Renal cortex interstitium (tissue), 15 donors: ENCODE measurements at places on chromosomes 2 and 18. TPM values are rescaled to one million over a fixed set of nuclear protein-coding genes. Genes with fewer than 3 reads are reported as not detected.

Gene ANKRD36
- polyA plus RNA-seq: 16.5 TPM

Gene TUBA3E
- polyA plus RNA-seq: not detected

Gene ASXL3
- polyA plus RNA-seq: 6.6 TPM

Gene KCNJ13
- polyA plus RNA-seq: 2.8 TPM

Gene FBXO48
- polyA plus RNA-seq: 1.6 TPM

Gene SP9
- not detected for polyA plus RNA-seq

Gene SPDYA
- polyA plus RNA-seq: 2.1 TPM

- no peak for DNase-seq
These were observed 33.4 kb downstream of the VAPA start for GRCh38 chr18:9947248-9947647.

GRCh38 chr2:210577263-210578071 is 21.1 kb downstream of the CPS1 start:
- DNase-seq: no peak

DNA sequence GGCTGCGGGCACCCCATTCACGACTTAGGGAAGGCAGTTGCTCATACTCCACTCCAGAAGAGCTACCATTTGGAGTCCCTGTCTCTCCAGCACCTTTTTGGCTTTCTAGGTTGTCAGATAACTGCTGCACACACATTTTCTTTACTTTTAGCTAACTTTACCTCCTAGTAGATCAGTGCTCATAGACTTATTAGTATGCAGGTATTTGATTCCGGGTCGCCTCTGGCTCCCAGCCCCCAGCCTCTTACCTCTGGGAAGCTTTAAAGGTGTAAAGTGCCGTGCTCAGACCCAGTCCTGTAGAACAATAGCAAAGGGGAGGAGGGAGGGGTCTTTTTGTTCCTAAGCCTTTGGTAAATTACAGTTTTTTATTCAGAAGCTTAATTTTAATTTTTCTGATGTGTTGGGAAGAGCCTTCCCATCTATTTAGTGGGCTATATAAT is 102.9 kb downstream of the SPTBN1 start:
- no peak for DNase-seq

- DNase-seq: no peak
These were observed 1.1 kb upstream of the HOXD11 start for GRCh38 chr2:176105730-176106580.

GRCh38 chr2:150129921-150130575 is 357.4 kb downstream of the RND3 start:
- DNase-seq: no peak

DNA sequence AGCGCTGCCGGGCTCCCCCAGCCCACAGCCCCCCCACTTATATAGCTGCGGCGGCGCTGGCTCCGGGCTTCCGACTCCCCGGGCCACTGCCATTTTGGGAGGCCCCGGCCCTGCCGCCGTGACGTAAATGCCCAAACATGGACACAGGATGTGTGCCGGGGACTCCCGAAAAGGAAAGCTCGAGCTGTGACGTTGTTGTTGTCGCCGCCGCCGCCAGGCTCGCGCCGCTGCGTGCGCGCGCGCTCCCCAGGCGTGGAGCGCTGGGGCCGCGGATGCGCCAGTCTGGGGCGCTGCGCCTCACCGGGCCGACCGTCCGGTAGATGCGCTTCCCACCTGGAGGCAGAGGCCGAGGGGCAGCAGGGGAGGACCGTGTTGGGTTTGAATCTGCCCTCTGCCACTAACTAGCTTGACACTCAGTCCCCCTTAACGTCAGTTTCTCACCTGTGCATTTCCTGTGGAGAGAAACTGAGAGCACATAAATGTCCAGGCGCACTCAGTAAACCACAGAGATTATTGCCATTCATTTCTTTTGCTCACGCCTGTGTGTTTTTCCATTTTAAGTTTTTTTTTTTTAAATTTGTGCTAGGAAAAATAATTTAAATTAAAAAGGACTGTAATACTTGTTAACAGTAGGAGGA is at the start of gene EGR4:
Gene EGR4 (minus strand): TSS at position 15 of the 638 bp plus-strand sequence. CDS start 231 bp downstream, outside the sequence.
- no peak for DNase-seq

DNA sequence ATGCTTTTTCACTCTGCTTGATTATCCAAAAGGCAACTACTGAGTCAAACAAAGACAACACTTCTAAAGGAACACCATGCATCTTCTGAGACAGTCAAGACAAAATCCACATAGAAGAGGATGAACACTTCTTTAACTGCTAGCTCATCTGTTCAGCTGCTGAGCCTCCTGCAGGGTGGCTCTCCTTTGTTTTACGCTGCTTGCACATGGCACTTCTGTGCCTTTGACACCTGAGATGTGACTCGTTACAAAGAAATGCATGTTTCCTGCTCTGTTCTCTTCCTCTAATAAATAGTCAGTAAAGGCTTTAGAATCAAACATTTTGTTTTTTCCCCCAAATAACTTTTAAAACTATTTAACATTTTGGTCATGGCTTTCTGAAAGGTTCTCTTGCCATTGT is 1129.4 kb downstream of the TDRD15 start:
- no peak for DNase-seq

DNA sequence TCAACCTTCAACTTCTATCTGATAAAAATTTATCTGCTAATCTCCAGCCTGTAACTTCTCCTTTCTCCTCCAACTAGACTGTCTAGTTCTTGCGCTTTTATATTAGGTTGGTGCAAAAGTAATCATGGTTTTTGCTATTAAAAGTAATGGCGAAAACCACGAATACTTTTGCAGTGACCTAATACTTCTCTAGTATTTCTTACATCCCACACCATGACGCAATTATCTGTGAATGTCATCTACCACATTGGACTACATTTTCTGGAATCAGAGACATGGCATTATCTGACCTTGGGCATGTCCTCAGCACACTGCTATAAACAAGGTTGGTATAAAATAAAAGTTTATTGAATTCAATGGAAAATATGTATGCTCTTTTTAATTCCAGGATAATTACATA is 370.2 kb upstream of the LYPD1 start:
- DNase-seq: no peak

- no peak for DNase-seq
These were observed 30.6 kb downstream of the SEPTIN10 start for GRCh38 chr2:109582928-109583895.

DNA sequence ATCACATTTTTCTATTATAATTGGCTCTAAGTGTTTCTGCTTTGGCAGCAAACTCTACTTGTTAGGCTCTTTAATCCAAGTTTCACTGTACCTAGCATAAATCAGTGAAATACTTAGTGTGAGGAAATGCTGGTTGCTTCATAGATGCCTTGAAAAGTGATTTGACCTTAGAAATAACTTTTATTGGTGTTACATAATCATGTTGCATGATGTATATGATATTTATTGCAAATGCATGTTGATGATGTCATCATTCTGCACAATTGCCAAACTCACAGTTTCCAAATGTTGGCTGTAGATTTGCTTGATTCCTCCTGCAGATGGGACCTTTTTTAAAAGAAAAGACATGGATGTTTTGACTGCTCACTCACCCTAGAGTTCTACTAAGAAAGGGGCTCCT is 137.6 kb upstream of the BCL2L11 start:
- DNase-seq: no peak

DNA sequence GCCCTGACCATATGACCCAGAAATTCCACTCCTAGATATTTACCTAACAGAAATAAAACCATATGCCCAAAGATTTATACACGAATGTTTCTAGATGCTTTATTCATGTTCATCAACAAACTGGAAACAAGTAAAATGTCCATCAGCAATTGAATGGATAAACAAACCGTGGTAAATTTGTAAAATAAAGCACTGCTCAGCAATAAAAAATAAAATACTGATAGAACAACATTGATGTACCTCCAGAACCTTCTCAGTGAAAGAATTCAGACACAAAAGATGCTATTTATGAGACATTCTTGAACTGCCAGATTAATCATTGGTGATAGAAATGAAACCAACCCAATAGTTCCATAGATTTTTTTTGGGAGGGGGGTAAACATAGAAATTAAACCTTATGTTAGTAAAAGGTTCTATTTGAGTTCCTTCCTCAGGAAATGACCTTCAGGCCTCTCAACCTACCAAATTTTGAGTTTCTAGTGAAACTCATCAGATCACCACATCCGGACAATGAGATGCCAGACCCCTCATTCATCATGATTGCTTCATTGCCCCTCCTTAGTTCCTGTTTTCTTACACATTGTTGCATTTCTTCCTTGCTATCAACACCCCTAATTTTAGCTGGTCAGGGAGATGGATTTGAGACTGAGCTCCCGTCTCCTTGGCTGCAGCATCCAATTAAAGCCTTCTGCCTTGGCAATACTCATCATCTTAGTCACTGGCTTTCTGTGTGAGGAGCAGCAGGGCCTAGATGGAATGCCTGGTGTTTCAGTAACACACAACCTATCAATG is 203.5 kb downstream of the LPIN1 start:
- no peak for DNase-seq

DNA sequence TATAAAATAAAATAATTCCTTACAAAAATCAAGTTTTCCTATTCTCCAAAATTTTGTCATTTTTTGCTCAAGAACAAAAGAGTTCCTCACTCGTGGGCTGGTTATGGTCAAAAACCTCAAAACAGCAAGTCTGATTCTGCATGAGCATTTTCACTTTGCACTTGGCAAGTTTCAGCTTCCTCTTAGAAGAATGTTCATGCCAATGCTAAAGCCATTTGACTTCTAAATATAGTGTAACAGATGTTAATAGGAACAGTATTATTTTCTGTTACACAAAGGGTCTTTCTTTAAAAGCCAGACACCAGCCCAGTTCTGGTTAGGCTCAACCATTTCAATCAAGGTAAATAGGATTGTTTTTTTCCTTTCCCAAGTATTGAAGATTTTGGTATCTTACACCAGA is 261.3 kb upstream of the CCDC68 start:
- DNase-seq: no peak

DNA sequence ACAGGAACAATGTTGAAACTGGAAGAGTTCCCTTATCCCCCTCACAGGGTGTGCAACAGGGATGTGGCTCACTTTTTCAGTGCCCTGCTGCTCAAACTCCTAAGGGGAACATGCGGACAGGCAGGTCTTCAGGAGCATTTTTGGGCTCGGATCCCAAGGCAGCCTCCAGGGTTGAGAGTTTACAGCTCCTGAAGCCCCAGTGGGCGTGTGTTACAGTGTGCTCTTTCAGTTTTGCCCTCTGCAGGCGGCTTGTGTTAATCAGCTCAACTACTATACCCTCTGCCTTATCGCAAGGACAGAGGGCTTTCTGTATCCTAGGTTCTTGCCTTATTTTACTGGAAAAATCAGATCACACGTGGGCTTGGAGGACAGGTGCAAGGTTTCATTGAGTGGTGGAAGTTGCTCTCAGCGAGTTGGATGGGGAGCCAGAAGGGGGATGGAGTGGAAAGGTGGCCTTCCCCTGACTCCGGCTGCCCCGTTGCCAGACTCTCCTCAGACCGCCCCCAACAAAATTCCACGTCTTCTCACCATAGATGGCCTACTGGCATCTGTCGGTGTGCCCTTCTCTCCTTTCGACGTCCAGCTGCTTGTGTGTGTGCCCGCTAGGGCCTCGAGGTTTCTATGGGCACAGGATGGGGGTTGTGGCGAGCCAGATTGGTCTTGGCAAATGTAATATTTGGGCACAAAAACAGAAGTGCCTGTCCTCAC is 541.9 kb downstream of the TMX3 start:
- no peak for DNase-seq

- DNase-seq: no peak
These were observed 212.7 kb downstream of the DYSF start for GRCh38 chr2:71666094-71666474.

DNA sequence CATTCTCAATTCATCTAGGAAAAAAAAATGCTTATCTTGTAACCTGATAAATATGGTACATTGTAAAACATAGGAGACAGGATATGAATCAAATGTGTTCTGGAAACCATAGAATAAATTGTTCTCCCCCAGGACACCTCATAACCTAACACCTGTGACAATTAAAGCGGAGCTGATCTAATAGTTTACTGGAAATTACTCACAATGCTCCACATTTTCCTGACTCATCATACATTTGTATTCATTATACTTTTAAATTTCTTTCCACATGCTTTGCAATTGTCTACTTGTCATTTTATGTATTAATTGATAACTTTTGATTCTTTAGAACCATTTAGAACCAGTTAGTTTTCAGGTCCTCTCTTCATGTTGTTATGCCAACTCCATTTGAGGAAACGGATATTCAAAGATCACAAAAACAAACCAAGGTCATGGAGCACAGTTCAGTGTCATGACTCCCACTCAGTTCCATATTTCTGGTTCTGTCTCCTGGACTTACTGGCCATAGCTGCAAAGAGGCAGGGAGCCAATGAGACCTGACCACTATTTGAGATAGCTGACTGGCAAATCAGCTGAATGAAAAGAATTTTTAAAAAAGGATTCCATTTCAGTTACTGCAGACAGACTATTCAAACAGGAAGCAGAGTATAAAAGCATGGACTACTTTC is 128.5 kb downstream of the CALCRL start:
- no peak for DNase-seq

- DNase-seq: no peak
These were observed 1602.4 kb upstream of the CELF4 start for GRCh38 chr18:39167990-39168389.

DNA sequence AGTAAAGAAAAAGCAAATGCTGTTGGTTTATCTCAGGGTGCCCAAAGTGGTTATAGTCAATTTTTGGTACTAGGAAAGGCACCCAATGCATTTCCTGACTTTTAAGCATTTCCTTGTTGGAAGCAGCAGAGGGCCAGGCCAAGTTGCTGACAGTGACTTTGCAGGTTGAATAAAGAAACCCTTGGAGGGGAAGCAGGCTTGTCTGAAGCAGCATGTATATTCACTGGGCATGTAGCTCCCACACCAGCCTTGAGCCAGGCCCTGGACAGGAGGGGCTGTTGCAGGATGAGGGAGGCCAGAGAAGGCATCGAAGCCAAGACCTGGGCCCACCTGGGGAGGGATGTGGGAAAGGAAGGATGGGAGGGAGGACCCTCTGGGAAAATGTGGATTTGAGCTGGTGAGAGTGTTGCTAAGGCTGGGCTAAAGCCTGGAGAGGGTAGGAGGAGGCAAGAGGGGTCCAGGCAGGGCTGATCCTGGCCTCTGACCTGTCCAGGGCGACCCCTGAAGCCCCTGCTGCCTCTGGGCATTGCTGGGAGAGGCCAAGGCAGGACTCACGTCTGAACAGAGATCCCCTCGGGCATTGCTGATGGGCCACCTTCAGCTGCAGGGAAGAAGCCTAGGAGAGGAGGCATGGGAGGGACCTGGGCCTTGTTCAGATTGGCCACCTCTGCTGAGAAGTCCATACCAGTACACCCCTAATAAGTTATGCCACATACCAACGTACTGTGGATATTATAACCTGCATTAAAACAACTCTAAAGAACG is 79.6 kb downstream of the STPG4 start:
- DNase-seq: no peak
